ENCODE measurements at places on chromosomes 5 and 9.
A peak's percentile ranks its signal among the peaks of the same experiment; 100 is the strongest.

DNA sequence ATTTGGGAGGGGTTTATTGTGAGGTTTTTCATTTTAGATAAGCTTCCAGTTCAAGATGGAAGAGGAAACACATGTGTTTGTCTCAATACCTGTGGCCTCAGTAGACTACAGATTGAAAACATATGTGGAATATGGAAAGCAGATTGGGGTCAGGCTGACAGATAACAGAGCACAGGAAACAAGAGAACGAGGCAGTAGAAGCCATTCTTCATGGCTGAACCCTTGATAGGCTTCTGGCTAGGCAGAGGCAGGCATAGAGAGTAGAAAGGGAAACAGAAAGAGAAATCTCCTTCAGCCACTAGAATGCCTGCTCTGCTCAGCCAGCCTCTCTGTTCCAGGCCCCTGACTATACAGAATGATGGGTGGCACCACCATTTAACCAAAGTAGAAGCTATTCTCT is 152.5 kb downstream of the MUSK start:
- DNase-seq, result no peak

GRCh38 chr5:141010047-141010793 is 41.0 kb upstream of the PCDHB1 start:
- no peak for DNase-seq

DNA sequence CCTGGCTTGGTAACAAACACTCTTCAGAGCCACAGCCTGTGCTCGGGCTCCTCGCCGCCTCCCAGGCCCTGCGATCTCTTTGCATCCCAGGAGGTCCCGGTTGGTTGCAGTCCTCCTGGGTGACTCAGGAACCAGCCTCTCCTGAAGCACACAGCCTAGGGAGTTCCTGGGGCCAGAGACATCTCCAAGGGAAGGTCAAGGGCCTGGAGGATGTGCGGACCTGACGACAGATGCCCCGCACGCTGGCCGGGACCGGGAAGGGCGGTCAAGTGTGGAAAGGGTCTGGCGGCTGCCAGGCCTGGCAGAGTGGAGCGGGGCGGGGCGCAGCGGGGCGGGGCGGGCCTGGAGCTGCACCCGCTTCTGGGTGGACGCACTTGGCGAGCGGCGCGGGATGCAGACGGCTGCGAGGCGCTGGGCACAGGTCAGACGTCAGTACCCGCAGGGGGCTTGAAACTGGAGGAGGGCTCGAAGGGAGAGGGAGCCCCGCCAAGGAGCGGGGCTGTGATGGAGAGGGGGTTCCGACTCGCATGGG is 45.0 kb upstream of the PRSS3 start:
- DNase-seq, result no peak

DNA sequence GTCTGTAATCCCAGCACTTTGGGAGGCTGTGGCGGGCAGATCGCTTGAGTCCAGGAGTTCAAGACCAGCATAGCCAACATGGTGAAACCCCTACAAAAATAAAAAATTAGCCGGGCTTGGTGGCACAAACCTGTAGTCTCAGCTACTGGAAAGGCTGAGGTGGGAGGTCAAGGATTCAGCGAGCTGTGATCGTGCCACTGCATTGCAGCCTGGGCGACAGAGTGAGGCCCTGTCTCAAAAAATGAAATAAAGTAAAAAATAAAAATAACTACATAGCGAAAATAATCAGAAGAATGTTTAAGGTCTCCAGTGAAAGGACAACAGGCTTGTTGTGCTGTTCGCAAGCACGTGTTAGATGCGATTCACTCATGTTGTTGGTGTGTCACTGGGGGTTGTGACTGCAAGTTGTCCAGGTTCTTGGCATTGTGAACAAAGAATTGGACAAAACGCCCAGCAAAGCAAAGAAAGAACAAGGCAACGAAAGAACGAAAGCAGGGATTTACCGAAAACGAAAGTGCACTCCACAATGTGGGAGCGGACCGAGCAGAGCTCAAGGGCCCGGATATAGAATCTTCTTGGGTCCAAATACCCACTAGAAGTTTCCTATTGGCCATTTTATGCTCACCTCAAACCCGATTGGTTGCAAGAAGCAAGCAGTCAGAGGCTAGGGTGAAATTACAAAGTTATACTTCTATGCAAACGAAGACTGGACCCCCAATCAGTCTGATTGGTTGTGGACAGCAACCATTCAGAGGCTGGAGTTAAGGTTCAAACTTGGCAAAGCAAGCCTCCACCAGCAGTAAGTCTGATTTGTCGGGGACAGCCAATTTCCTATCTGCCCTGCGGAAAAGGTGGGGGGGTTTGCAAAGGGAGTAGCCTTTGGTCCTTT is 844 bp upstream of the MCCC2 start:
- DNase-seq, result no peak

DNA sequence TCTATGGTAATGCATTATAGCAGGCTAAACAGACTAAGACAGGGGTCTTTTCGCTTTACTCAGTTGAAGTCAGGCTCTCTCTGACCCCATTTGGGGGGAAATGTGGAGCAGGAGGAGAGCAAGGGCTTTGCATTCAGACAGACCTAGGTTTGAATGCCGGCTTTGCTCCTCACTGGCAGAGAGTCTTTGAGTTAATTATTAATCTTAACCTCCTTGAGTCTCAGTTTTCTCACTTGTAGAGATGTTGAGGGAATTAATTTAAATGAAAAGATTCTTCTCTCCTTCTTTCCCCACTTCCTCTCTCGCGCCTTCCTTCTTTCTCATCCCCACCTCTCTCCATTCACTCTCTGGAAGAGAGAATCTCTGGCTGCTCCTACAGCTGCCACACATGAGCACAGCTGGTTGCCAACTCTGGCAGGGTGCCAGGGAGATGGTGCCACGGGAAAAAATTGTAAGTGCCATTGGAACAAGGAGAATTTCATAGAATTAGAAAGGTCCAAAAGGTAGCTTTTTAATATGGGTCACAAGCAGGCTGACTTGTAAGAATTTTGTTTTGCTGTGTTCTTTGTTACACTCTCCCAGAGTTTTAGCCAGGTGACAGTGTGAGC is 25.2 kb upstream of the GLRA1 start:
- DNase-seq, result no peak

GRCh38 chr9:90062982-90063381 is 458.2 kb downstream of the GADD45G start:
- no peak for DNase-seq

- DNase-seq, result no peak
Observed at GRCh38 chr5:174083056-174083827, 37.7 kb downstream of the NSG2 start.

- no peak for DNase-seq
Observed at GRCh38 chr9:36029765-36030528, 6.8 kb upstream of the RECK start.

DNA sequence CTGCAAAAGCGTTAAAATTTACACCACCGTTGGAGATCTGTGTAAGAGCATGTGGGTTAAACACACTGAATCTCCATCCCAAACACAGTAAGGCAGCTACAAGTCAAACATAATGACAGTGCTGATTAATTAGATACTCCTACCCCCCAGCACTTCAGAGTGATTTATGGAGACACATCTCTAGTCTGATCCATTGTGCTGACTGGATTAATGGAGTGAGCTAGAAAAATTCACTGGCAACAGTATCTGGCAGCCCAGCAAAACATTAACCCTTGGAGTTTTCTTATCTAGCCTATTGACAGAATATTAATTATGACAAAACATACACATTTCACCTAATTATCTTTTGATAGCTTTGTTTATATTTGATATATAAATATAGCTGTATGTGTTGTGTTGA is 188.6 kb upstream of the ISL1 start:
- no peak for DNase-seq

- DNase-seq, result no peak
Observed at GRCh38 chr5:172979778-172980177, 3.8 kb upstream of the ATP6V0E1 start.

- no peak for DNase-seq
Observed at GRCh38 chr5:8919096-8919495, 626.8 kb downstream of the SEMA5A start.

- DNase-seq, result peak; percentile 46
Observed at GRCh38 chr9:124282442-124283227, 24.9 kb downstream of the NEK6 start.

DNA sequence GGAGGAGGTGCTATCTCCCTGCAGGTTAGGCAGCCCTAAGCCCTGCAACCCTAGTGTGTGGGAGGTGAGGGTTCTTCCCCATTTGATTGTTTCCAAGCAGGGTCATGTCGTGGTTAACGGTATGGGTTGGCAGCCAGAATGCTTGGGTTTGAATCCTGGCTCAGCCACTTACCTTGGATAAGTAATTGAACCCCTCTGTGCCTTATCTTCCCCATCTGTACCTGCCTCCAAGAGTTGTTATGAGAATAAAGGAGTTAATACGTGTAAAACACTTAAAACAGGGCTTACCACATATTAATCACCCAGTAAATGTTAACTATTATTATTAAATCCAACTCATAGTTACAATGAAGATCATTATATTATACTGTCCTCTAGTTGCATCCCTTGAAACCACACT is 52.2 kb upstream of the SPATA31E1 start:
- DNase-seq, result no peak

GRCh38 chr9:99720455-99721050 is 101.1 kb upstream of the NR4A3 start:
- no peak for DNase-seq

DNA sequence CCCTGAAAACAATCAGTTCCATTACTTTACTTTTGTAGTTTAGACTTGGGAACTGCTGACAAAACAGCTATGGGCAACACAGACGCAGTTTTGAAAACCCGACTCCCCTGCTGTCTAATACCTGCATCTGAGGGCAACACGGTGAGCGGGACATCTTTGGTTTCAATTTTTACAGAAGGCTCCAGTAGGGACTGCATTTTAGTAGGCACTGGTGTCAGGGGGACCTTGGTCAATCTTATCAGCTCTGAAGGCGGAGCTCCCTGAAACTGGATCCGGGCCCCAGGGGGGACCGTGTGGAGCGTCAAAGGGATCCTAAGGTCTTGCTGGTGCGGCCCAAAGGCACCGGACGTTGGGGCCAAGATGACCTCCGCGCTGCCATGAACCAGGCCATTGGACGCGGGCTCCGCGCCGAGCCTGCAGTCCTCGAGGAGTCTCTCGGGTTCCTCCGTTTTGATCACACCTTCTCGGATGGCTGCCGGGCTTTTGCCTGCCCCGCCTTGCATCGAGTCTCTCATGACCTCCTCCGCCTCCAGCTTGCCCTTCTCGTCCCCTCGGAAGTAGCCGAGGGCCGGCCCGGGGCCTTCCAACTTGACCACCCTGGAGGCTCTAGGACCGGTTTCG is 1.1 kb downstream of the SOX30 start:
- no peak for DNase-seq

- no peak for DNase-seq
Observed at GRCh38 chr5:175520321-175520720, 42.0 kb downstream of the SFXN1 start.

DNA sequence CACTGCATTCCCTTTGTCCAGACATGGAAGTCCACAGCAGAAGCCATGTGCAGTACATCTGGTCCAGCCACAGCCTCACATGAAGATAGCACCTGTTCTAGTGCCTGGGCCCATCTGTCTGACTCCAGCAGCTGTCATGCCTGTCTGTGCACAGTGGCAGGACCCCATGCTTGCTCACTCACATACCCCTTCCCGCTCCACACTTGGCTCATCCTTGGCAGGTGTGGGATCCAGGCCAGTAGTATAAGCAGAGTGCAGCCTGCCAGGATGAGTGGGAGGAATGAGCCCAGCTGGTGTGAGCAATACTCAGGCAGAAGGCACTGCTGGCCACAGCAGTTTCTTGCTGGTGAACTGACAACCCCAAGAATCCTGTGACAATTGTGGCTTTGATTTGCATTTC is 168.0 kb downstream of the PRDM9 start:
- no peak for DNase-seq

- DNase-seq, result no peak
Observed at GRCh38 chr5:97097326-97098230, 44.8 kb downstream of the LIX1 start.

DNA sequence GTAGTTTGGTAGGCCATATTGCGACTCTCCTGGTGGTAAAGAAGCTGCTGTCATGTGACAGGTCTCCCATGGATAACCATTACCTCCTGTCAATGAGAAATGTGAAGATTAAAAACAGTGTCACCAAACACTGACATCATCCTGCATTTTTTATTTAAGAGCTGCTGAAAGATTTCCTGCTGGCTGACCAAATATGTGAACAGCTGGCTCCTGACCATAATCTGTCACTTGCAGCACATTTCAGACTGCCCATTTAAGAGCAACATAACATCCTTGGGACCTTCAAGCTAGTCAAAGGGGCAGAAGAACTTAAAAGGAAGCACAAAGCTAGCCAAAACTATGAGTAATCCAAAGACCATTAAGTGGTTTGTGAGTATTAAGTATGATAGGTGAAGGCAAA is 288.0 kb downstream of the IZUMO3 start:
- no peak for DNase-seq

- DNase-seq, result no peak
Observed at GRCh38 chr5:170111088-170111785, 5.5 kb downstream of the FOXI1 start.

DNA sequence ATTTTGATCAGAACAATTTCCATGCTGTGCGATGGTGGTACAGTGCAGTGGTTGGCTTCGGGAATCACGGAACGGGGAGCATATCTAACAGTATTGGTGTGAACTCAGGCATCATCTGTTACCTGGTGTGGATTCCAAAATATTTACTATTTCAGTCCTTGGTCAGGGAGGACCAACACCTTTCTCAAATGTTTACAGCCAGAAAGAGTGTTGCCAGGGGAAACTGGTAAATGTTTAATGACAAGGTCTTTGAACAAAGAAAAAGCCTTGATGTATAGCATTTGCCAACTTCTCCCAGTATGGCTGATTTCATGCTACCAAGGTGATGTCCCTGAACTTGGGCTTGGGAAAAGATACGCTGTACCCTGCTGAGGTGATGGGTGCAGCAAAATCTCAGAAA is 145.6 kb upstream of the POC5 start:
- DNase-seq, result no peak

- no peak for DNase-seq
Observed at GRCh38 chr9:96174371-96174770, 127.6 kb downstream of the HSD17B3 start.

DNA sequence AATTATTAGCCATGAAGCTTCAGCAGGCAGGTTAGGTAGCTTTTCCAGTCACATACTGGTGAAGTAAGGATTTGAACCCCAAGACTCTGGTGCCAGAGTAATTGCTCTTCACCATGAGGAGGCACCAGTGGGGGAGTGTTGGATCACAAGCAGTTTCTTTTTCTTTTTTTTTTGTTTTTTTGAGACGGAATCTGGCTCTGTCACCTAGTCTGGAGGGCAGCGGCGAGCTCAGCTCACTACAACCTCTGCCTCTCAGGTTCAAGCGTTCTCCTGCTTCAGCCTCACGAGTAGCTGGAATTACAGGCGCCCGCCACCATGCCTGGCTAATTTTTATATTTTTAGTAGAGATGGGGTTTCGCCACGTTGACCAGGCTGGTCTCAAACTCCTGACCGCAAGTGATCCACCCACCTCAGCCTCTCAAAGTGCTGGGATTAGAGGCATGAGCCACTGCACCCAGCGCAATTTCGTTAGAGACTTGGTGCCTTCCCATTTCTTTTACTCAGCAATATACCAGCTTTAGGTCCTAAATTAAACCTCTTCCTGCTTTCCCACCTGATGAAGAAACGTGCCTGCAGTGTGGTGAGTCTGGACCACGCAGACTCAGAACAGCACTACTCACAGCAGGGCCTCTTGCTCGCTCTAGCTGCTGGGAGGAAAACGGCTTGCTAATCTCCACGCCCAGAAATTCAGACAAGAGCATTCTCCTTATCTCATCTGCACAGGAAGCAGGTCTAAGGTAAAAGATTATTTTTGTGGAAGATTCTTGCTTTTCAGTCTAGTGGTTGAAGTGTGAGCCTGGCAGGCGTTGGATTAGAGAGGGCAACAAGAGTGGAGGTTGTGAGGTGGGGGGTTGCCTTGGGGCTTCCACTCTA is at the start of gene S100Z:
Gene S100Z (plus strand): TSS at position 596 of the 873 bp plus-strand sequence. CDS start 25,346 bp downstream, outside the sequence.
- no peak for DNase-seq

- DNase-seq, result no peak
Observed at GRCh38 chr5:67015541-67016191, 180.9 kb downstream of the CD180 start.
